ENCODE measurements at places on chromosomes 12 and 14.
A peak's percentile ranks its signal among the peaks of the same experiment; 100 is the strongest.

DNA sequence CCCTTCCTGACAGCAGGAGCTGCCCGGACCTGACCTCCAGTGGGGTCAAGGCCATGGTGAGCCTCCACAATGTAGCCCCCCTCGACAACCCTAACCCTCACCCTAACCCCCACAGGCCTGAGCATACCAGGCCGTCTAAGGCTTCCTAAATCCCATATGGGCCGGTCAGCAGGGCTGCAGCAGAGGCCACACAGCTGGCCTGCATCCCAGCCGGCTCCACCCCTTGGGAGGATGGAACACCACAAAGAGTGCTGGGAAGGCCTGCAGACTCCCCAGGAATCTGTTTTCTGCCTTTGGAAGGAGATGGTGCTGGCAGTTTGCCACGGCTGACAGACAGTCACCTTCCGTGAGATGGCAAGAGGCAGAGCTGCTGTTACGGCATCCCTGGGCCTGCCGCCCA lies 2.8 kb downstream of the TMEM179 start:
- no peaks in the 10 kb centered on the region for H3K4me1 ChIP-seq
- no peak overlapping the region for H3K4me3 ChIP-seq
- peaks cover 79% of the 10 kb centered on the region for H3K27me3 ChIP-seq

DNA sequence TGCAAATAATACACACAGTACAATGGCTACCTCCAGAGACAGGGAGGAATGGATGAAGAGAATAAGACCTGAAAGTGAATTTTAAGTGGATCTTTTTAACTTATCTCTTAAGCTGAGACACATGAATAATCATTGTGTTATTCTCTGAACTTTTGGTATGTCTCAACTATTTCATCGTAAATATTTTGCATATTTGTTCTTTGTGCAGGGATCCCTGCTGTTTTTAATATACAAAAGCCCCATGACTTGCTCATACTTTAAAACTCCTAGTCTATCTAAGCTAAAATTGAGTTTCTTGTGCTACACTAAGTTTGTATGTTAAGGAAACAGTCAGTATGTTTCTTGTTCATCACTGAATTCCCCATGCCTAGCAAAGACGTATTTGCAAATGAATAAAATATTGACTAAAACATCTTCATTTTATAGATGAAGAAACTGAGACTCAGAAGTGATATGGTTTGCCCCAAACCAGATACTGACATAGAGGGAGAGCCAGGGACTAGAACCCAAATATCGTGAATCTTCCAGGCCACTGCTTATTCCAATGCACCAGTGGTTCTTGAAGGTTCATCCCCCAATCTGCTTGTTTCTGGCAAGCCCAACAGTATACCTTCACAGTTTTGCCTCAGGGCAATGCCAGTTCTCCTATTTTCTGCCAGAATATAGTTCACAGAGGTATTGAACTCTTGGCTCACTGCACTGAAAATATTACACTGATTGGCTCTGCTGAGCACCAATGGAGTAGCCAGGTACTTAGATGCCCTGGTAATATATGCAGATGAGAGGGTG lies 356.9 kb downstream of the MED13L start:
- peaks cover 4% of the 10 kb centered on the region for H3K4me1 ChIP-seq
- H3K27me3 ChIP-seq: peaks cover 5% of the 10 kb centered on the region
- no peak overlapping the region for H3K27ac ChIP-seq
- no peaks in the 10 kb centered on the region for H3K36me3 ChIP-seq
- DNase-seq: no peak

DNA sequence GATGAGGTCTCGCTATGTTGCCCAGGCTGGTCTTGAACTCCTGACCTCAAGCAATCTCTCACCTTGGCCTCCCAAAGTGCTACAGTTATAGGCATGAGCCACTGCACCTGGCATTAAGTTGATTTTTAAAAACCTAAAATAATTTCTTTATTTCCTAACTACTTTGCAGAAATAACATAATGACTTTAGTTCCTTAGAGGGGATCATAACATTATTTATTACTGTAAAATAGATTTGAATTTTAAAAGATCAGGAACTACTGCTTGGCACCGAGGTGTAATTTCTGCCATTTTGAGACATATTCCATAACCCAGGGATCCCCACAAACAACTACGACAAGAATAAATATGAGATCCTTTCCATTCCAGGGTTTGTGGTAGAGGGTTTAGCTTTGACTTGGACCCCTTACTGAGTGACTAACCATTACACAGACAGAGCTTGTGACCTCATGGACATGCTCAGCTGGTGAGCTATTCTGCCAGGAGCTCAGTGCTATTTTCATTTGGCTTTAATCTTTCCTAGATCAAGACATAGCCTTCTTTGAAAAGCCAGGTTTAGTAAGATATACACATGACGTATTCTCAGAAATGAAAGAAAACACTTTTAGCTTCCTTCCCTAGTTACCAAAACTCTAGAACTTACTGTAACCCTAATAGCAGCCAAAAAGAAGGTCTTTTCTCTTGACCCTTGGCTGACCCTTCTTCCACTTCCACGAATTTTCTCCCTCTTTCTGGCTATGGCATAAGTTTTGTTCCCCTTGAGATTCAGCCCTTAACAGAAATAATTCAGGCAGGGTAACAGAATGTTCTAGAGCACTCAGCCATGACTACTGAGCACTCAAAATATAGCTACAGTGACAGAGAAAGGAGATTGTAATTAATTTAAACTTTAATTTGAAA lies 75.1 kb upstream of the NUDT4 start:
- H3K36me3 ChIP-seq: no peaks in the 10 kb centered on the region
- no peak for DNase-seq
- no peak overlapping the region for H3K4me3 ChIP-seq
- H3K27me3 ChIP-seq: no peaks in the 10 kb centered on the region

DNA sequence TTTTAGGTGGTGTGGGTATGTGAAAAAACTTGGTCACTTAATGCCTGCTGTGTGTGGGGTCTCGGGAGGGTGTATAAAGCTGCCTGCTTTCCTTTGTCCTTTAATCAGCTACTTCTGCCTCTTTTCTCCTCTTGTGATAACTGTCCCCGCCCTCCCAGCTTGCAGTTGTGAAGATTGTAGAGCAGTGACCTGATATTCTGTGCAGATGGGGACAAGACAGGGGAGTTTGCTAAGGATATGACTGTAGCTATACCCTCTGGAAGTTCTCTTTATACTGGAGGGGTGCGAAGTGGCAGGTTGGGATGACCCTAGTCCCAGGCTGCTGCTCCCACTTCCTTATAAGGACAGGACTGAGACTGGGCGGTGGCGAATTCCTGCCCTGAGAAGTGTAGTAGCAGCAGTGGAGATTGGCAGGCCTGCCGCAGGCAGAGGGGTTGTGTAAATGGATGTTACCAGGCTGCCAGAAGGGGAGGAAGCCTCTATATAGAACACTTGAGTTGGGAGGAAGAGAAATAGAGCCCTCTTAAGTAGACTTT lies 835 bp downstream of the MYL6 start:
- peaks cover 8% of the 10 kb centered on the region for H3K36me3 ChIP-seq
- H3K27ac ChIP-seq: peak overlapping the region; percentile 93
- peak overlapping the region; percentile 99 for H3K4me3 ChIP-seq
- H3K4me1 ChIP-seq: peaks cover 18% of the 10 kb centered on the region
- no peaks in the 10 kb centered on the region for H3K27me3 ChIP-seq
- DNase-seq: no peak

DNA sequence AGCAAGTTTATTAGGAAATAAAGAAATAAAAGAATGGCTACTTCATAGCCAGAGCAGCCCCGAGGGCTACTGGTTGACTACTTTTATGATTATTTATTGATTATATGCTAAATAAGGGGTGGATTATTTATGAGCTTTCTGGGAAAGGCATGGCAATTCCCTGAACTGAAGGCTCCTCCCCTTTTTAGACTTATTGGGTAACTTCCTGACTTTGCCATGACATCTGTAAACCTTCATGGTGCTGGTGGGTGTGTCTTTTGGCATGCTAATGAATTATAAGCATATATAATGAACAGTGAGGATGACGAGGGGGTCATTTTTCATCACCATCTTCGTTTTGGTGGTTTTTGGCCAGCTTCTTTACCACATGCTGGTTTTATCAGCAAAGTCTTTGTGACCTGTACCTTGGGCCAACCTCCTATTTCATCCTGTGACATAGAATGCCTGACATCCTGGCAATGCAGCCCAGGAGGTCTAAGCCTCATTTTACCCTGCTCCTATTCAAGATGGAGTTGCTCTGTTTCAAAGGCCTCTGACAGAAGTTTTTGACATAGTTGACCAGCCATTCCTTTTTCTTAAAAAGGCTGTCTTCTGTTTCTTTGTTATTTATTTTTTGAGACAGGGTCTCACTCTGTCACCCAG lies 11.1 kb upstream of the PTGES3 start:
- no peaks in the 10 kb centered on the region for H3K4me1 ChIP-seq
- no peak overlapping the region for H3K27ac ChIP-seq
- H3K27me3 ChIP-seq: no peaks in the 10 kb centered on the region
- DNase-seq: no peak

- H3K27ac ChIP-seq: no peak overlapping the region
- peaks cover 16% of the 10 kb centered on the region for H3K4me1 ChIP-seq
- DNase-seq: no peak
- H3K36me3 ChIP-seq: no peaks in the 10 kb centered on the region
Measured at GRCh38 chr12:14238221-14238792, 127.2 kb upstream of the ATF7IP start.

DNA sequence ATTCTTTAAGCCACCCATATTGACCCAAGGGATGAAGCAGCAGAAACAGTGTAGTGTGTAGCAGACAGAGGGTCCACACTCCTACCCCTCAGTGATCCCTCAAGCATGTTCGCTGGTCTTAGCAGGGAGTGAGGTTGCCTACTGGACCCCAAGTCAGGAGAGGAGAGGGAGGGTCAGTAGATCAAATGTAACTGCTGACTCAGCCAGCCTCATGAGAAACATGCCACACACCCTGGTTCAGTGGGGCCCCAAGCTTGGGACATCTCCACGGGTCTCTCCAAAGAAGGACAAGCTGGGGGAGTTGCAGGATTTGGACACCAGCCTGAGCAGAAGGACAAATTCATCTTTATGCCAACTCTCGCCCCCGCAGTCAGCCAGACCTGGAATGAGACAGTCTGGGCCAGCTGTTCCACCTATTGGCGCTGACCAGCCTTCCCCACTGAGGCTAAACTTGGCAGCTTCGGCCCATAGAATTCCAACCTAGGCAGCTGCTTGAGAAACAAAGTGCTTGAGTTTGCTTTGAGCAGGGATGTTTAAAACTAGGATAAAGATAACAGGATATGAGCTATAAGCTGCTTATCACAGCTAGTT lies 66.0 kb upstream of the ACTN1 start:
- H3K27me3 ChIP-seq: peaks cover 9% of the 10 kb centered on the region
- H3K4me1 ChIP-seq: no peaks in the 10 kb centered on the region
- no peaks in the 10 kb centered on the region for H3K36me3 ChIP-seq

GRCh38 chr12:3869865-3870264 lies 3.3 kb downstream of the PARP11 start:
- no peaks in the 10 kb centered on the region for H3K36me3 ChIP-seq
- H3K27ac ChIP-seq: peak overlapping the region; percentile 90
- peaks cover 35% of the 10 kb centered on the region for H3K4me1 ChIP-seq
- peak; percentile 17 for DNase-seq
- H3K4me3 ChIP-seq: peak overlapping the region; percentile 43

DNA sequence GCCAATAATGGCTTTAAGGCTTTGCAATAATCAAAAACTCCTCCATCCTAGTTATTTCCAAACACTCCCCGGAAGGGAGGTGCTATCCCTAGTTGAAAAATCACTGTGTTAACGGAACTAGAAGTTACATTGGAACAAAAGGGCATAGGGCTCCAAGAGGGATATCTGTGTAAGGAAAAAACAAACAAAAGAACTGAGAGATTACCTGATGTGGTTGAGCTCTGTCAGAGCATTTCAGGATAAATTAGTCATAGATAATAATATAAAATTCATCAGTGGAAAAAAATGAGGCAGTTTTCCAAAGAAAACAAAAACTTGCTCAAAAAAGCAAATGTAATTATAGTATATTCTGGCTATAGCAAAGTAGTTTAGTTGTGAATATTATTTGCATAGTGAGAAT lies 27.4 kb upstream of the PAPLN start:
- peaks cover 27% of the 10 kb centered on the region for H3K36me3 ChIP-seq
- H3K27me3 ChIP-seq: no peaks in the 10 kb centered on the region
- H3K4me1 ChIP-seq: no peaks in the 10 kb centered on the region
- no peak overlapping the region for H3K27ac ChIP-seq

GRCh38 chr12:62882696-62883095 lies 52.3 kb downstream of the PPM1H start:
- no peak overlapping the region for H3K4me3 ChIP-seq
- DNase-seq: no peak
- no peaks in the 10 kb centered on the region for H3K27me3 ChIP-seq
- H3K4me1 ChIP-seq: no peaks in the 10 kb centered on the region

DNA sequence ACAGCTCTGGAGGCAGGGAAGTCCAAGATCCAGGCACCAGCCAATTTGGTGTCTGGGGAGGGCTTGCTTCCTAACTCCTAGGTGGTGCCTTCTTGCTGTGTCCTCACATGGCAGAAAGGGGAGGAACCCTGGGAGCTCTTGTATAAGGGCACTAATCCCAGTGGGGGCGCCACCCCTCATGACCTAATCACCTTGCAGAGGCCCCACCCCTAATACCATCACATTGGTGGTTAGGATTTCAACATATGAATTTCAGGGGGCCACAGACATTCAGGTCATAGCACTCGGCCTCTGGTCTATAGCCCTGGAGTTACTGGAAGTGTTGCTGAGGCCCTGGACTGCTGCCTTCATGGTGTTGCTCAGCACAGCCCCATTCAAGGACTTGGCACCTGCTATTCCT lies 14.6 kb downstream of the PSMD9 start:
- no peak overlapping the region for H3K27ac ChIP-seq
- peaks cover 56% of the 10 kb centered on the region for H3K36me3 ChIP-seq
- DNase-seq: no peak
- H3K27me3 ChIP-seq: no peaks in the 10 kb centered on the region
- H3K4me1 ChIP-seq: no peaks in the 10 kb centered on the region
- no peak overlapping the region for H3K4me3 ChIP-seq

- H3K27me3 ChIP-seq: peaks cover 18% of the 10 kb centered on the region
- no peaks in the 10 kb centered on the region for H3K36me3 ChIP-seq
- peak; percentile 39 for DNase-seq
- no peak overlapping the region for H3K4me3 ChIP-seq
Measured at GRCh38 chr12:120640861-120641833, 721 bp downstream of the CABP1 start.

DNA sequence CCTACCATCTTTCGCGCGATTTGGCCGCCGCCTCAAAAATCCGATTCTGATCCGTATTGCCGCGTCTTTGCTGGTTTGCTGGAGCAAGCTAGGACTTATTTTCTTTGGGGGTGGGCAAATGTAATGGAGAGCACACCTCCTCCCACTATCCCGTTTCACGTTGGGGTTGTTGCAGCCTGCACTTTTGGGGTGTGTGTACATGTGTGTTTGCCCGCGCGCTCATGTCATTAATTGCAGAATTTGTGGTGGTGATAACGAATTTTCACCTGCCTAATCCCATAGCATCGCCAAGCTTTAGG lies 657 bp downstream of the METAP2 start:
- peak overlapping the region; percentile 67 for H3K4me3 ChIP-seq
- H3K27me3 ChIP-seq: no peaks in the 10 kb centered on the region
- peaks cover 31% of the 10 kb centered on the region for H3K36me3 ChIP-seq
- DNase-seq: no peak
- H3K4me1 ChIP-seq: peaks cover 15% of the 10 kb centered on the region
- peak overlapping the region; percentile 67 for H3K27ac ChIP-seq

- no peak overlapping the region for H3K4me3 ChIP-seq
- H3K36me3 ChIP-seq: no peaks in the 10 kb centered on the region
- no peak overlapping the region for H3K27ac ChIP-seq
- no peaks in the 10 kb centered on the region for H3K27me3 ChIP-seq
Measured at GRCh38 chr12:77421152-77421551, 355.8 kb upstream of the E2F7 start.

- H3K27me3 ChIP-seq: peaks cover 10% of the 10 kb centered on the region
- no peak overlapping the region for H3K27ac ChIP-seq
- no peak overlapping the region for H3K4me3 ChIP-seq
- no peaks in the 10 kb centered on the region for H3K4me1 ChIP-seq
Measured at GRCh38 chr12:130127532-130127911, 34.7 kb upstream of the FZD10 start.

Measured in T-cell (primary cell).